ENCODE measurements at places on chromosomes 4 and X. TPM values are rescaled to one million over a fixed set of nuclear protein-coding genes. Genes with fewer than 3 reads are reported as not detected.
A peak's percentile ranks its signal among the peaks of the same experiment; 100 is the strongest.

GRCh38 chr4:182213004-182213403, 30.2 kb upstream of the TENM3 start:
- DNase-seq, result no peak

- peak; percentile 29 for DNase-seq
These were observed 204.9 kb downstream of the GBA3 start for GRCh38 chr4:22897520-22898108.

DNA sequence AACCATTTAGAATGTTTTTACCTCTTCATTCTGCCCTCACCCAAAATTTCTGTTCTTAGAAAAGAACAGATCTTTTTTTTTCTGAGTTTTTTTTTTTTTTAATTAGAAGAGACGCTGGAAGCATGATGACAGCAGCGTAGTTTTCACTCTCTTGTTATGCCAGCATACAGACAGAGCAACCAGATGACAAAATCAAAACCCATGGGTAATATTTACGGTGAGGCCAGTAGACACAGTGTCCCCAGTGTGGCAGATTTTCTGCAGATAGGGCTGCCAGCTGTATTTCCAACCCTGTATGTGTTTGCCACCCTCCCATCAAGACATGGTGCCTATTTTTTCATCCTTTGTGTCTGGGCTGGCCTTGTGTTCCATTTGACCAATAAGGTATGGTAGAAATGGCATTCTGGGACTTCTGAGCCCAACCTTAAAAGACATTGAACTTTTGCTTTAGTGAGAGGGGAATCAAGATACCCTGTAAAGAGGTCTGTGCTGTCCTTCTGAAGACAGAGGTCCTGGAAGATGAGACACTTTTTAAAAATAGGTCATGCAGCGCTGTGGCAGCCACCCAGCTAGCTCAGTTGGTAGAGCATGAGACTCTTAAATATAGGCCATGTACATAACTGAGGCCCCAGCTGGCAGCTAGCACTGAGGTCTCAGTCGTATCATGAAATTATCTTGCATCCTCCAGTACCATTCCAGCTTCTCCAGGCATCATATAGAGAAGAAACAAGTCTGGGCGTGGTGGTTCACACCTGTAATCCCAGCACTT, 6.7 kb upstream of the ZNF41 start:
- no peak for DNase-seq

DNA sequence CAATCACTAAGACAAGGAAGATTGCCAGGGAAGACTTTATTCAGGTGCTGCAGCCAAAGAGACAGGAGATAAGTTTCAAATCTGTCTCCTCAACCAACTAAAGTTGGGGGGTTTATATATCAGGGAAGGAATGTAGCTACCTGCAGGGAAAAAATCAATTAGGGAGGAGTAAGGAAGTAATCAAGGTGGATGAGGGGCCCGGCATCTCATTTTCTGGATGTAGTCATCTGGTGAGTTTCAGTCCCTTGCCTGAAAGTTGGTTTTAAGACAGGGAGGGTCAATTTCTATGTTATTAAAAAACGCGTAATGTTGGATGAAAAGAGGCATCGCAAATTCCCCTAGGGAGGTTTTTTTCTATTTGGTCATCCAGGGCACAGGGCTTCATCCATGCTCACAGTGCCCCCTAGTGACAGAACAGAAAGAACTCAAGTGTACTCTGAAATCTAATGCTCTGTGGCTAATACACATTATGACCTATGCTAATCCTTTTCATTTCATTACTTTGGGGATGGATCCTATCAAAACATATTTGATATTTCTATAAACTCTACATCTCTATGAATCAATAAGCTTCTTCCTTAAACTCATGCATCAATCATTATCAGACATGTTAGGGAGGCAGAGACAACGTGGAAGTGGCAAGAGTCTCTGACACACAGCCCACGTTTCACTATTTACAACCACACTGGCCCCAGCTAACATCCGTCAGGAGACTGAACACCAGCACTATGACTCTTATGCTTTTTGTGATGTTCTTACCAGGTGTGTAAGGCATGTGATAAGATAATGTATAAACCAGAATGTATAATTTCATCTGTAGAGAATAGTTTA, 1577.0 kb upstream of the TENM3 start:
- DNase-seq, result peak; percentile 66

DNA sequence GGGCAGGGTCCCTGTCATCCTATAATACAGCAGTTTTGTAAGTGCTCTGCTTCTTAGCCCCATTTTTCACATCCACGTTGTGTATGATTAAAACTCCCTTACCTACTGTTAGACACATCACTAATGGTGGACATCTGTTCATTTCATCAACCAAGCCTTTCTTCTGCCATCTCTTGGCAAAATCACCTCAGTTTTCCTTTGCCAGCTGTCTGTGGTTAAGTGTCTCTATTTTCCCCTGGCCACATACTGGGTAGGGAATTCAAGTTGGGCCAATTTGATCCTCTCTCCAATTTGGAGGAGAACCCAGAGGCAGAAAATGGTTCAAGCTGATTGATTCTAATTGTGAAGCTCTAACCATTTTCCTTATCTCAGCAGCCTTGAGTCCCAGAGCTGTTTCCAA, 436.1 kb downstream of the PCDH7 start:
- no peak for DNase-seq

GRCh38 chr4:52863324-52863723, 1.2 kb downstream of the RASL11B start:
- no peak for DNase-seq

GRCh38 chrX:153953342-153953830, 8.9 kb upstream of the RENBP start:
- peak; percentile 66 for DNase-seq

Gene EIF4E
- 135 TPM for total RNA-seq

Gene P2RY8
- total RNA-seq, result not detected

Gene CDKL5
- total RNA-seq, result 2.0 TPM

Gene FGFR3
- total RNA-seq, result 0.97 TPM

Gene IL2
- total RNA-seq, result not detected

Gene SSX1
- not detected for total RNA-seq

Gene KCNIP4
- not detected for total RNA-seq

Gene REELD1
- not detected for total RNA-seq
